Activated naive CD4-positive, alpha-beta T cell (primary cell): ENCODE measurements at places on chromosomes 5 and 9.

DNA sequence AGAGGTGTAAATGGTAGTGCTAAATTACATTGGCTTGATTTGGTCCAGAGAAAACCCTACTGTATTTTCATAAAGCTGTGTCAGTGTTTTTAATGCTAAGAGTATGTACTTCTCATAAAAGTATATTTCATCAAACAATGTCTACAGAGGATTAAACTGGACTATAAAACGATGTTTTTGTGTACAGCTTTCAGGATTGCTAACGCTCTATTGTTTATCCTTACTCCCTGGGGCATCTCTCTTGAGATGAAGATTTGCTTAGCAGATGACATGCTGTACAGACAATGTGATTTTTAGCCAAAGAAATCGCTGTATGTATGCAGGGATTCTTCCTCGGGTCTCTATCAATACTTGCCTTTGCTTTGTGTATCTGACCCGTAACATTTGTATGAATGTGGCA is 216.0 kb downstream of the FBXL7 start:
- no peak for DNase-seq

GRCh38 chr9:18189871-18190670 is 283.9 kb upstream of the ADAMTSL1 start:
- DNase-seq, result no peak

- no peak for DNase-seq
Observed at GRCh38 chr5:173795601-173796000, 92.5 kb upstream of the CPEB4 start.

DNA sequence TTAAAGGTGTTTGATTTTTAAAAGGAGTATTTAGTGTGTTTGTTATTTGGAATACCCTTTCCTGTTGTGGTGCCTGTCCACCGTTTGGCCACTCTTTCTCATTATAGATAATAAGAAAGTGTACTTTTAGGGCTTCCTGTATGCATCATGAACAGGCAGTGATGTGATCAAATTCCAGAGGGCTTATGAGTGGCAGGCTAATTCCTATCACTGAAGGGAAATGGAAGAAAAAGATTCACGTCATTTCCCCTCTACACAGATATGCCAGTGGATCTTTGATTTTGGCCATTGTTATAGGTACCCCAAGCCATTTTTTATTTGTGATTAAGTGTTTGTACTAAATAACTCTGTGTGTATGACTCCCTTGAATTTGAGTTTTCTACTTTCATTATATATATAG is 37.1 kb downstream of the RPS6 start:
- DNase-seq, result no peak

- no peak for DNase-seq
Observed at GRCh38 chr5:98308960-98309359, 464.5 kb upstream of the RGMB start.

DNA sequence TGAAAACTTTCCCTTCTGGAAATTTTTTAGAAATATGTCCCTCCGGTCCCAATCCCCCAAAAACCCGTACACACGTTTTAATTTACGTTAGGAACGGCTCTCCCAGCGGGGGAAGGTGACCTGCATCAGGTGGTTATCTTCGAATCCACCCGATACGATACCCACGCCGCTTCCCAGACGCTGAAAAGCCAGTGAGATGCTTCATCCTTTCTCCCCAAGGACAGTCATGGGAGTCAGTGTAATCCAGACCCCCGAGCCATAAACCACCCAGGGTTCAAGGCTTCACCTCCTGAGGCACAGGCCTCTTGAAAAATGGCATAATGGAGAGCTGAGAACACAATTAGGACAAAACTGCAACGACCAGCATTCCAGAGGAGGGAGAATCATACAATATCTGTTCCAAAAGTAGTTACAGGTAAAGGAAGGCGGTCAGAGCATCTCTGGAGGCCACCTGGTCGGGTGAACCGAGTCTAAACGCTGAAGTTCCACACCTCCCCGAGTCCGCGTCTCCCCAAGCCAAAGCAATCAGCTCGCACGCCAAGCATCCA is 857 bp downstream of the FAM169A start:
- no peak for DNase-seq

GRCh38 chr5:142475102-142475513 is 150.3 kb upstream of the SPRY4 start:
- no peak for DNase-seq

- DNase-seq, result no peak
Observed at GRCh38 chr5:180007582-180007981, 64.0 kb downstream of the RNF130 start.
